ENCODE measurements at places on chromosomes 1 and 21. TPM values are rescaled to one million over a fixed set of nuclear protein-coding genes. Genes with fewer than 3 reads are reported as not detected.

Gene PTPRU
- total RNA-seq = 3.4 TPM

Gene TNFRSF18
- not detected for total RNA-seq

Gene TNFSF4
- not detected for total RNA-seq

Gene LCE1E
- not detected for total RNA-seq

Gene HCN3
- total RNA-seq = 0.10 TPM

Gene LENEP
- not detected for total RNA-seq

Gene PAX7
- total RNA-seq = not detected

Gene OPTC
- total RNA-seq = not detected

Gene SPRR2E
- total RNA-seq = not detected

Gene TSTD1
- not detected for total RNA-seq

All from MG63 (cell line).